Esophagus muscularis mucosa (tissue), 4 donors: ENCODE measurements at places on chromosomes 4 and X. TPM values are rescaled to one million over a fixed set of nuclear protein-coding genes. Genes with fewer than 3 reads are reported as not detected.

KIAA1210 gene
- not detected for total RNA-seq

ABCG2 gene
- total RNA-seq = 5.2 TPM

SSX4B gene
- total RNA-seq = not detected

FAM133A gene
- not detected for total RNA-seq

HPSE gene
- total RNA-seq = 1.5 TPM

UGT8 gene
- 0.17 TPM for total RNA-seq

XPNPEP2 gene
- 4.6 TPM for total RNA-seq

MAGEA4 gene
- total RNA-seq = not detected

SLC34A2 gene
- 1.7 TPM for total RNA-seq

FRMD7 gene
- total RNA-seq = not detected

EGFL6 gene
- total RNA-seq = not detected

GPC3 gene
- total RNA-seq = 7.6 TPM

GAGE12E gene
- not detected for total RNA-seq

EFNB1 gene
- 37.3 TPM for total RNA-seq

PRSS12 gene
- 1.4 TPM for total RNA-seq

AKAP4 gene
- total RNA-seq = not detected

IL13RA2 gene
- total RNA-seq = not detected

ABLIM2 gene
- 28.5 TPM for total RNA-seq

TMEM47 gene
- total RNA-seq = 172 TPM

CCNQ gene
- total RNA-seq = 38.6 TPM

GUCY1B1 gene
- 49.5 TPM for total RNA-seq

ZNF185 gene
- 3.0 TPM for total RNA-seq

NHSL2 gene
- 14.6 TPM for total RNA-seq

NXF3 gene
- not detected for total RNA-seq

ADH1C gene
- 6.1 TPM for total RNA-seq

CXCL13 gene
- 0.32 TPM for total RNA-seq

TMEM33 gene
- total RNA-seq = 28.3 TPM

HMX1 gene
- not detected for total RNA-seq

IL1RAPL2 gene
- 0.50 TPM for total RNA-seq

MAP9 gene
- 9.4 TPM for total RNA-seq

SOD3 gene
- total RNA-seq = 431 TPM

SYTL5 gene
- total RNA-seq = not detected

COL4A6 gene
- 143 TPM for total RNA-seq

RASSF6 gene
- total RNA-seq = 1.2 TPM

ARMCX1 gene
- total RNA-seq = 25.7 TPM

UCP1 gene
- total RNA-seq = not detected

TGIF2LX gene
- not detected for total RNA-seq

CCDC120 gene
- total RNA-seq = 2.1 TPM
